Natural killer cell treated with Interleukin-12 subunit alpha and Interleukin-12 subunit beta and Interleukin-15 and Interleukin-18, amount 100 ng/mL, for 72 hours (primary cell): ENCODE measurements at places on chromosomes 2 and 18. TPM values are rescaled to one million over a fixed set of nuclear protein-coding genes. Genes with fewer than 3 reads are reported as not detected.

GRCh38 chr2:229501051-229501794 lies 213.1 kb downstream of the DNER start:
- no peaks in the 10 kb centered on the region for H3K4me1 ChIP-seq
- no peak for DNase-seq
- H3K4me3 ChIP-seq: no peak overlapping the region
- no peaks in the 10 kb centered on the region for H3K36me3 ChIP-seq

DNA sequence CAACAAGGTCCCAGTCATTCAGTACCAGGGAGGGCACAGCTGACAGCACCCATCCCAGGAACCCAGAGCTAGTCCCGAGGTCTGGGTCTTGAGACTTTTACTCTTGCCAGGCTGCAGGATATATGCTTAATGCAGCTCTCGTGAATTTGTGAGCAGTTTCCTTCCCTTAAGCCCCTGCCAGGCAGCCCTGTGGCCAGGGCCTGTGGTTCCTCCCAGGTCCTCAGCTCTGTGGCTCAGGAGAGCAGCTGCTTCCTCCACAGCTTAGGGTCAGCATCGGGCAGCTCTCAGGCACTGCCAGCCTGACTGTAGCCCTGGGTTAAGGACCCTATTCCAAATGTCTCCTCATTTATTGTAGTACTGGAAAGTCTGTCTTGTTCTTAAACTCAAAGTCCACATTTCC lies 1384.8 kb downstream of the RPIA start:
- no peaks in the 10 kb centered on the region for H3K4me1 ChIP-seq
- no peaks in the 10 kb centered on the region for H3K36me3 ChIP-seq
- H3K4me3 ChIP-seq: no peak overlapping the region

Gene TAF1B
- total RNA-seq: 34.4 TPM

DNA sequence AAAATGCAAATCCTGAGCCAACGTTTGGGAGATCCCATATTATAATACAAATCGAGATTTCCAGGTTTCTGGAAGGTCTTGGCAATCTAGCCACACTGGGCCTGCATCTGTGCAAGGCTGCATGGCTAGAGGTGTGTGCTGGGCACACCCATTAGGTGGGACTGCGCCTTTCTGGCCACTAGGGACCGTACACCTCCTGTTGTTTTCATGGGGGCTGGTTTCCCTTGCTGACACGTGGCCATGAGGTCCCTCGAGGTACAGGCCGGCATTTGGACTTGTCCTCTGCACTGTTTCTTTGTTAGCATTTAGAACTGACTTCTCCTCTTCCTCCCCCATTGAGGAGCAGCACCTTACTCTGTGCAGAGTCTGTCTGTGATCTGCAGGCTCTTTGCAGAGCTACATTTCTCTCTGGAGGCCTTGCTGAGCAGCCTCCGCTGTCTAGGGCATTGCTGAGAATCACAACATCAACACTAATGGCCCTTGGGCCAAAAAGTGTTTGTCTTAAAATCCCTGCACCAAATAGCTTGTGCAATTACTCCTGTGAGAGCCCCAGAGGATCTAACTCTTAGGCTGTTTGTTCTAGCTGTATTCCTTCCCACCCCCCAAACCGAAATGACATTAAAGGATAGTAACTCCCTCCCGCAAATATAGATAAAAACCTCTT lies 131.2 kb downstream of the NEDD4L start:
- DNase-seq: no peak
- H3K36me3 ChIP-seq: no peaks in the 10 kb centered on the region

- H3K27me3 ChIP-seq: peaks cover 9% of the 10 kb centered on the region
- no peaks in the 10 kb centered on the region for H3K4me1 ChIP-seq
- no peak overlapping the region for H3K4me3 ChIP-seq
- no peaks in the 10 kb centered on the region for H3K36me3 ChIP-seq
Observed at GRCh38 chr2:238509903-238510302, 83.2 kb downstream of the ASB1 start.

GRCh38 chr2:53508667-53509066 lies 258.9 kb upstream of the CHAC2 start:
- DNase-seq: no peak
- no peaks in the 10 kb centered on the region for H3K4me1 ChIP-seq
- no peaks in the 10 kb centered on the region for H3K27me3 ChIP-seq
- no peak overlapping the region for H3K27ac ChIP-seq

Gene ABHD1
- 0.25 TPM for total RNA-seq

Gene DSG4
- total RNA-seq: not detected

GRCh38 chr18:76350134-76351025 lies 144.7 kb downstream of the ZNF516 start:
- H3K27me3 ChIP-seq: peaks cover 4% of the 10 kb centered on the region
- peaks cover 4% of the 10 kb centered on the region for H3K36me3 ChIP-seq
- H3K27ac ChIP-seq: no peak overlapping the region
- no peak overlapping the region for H3K4me3 ChIP-seq
- peaks cover 10% of the 10 kb centered on the region for H3K4me1 ChIP-seq

DNA sequence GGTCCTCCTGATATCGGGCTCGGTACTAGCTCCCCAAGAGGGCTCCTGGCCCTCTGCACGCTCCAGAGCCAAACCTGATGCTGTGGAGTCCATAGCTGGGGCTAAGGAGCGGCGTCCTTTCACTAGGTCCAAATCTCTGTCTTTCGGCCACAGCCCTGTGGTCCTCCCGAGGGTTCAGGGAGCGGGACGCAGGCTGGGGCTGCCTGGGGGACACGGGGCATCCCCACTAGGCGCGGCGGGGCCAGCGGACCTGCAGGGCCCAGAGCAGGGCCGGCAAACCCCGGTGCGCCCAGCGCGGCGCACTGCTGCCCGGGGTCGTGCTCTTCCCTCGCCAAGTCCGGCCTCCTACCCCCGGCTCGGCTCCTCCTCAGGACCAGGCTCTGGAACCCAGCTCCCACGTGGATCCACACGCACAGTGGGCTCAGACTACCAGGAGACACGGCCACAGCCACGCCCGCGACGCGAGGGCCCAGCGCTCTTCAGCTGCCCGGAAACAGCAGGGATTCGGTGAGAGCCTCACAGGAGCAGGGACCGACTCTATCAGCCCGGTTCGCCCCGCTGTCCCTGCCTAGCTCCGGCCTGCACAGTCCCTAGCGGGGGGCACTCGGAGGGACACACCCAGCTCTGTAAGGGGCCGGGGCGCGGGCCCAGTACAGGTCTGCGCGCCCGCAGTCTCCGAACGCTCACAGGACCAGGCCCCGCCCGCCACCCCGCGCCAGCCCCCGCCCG lies 593 bp downstream of the ZNF514 start:
- H3K36me3 ChIP-seq: peaks cover 15% of the 10 kb centered on the region
- no peaks in the 10 kb centered on the region for H3K4me1 ChIP-seq
- no peak overlapping the region for H3K27ac ChIP-seq
- no peak for DNase-seq

- no peaks in the 10 kb centered on the region for H3K36me3 ChIP-seq
- H3K4me3 ChIP-seq: no peak overlapping the region
- H3K27ac ChIP-seq: no peak overlapping the region
- H3K27me3 ChIP-seq: no peaks in the 10 kb centered on the region
Observed at GRCh38 chr2:197992482-197993133, 188.2 kb downstream of the PLCL1 start.

GRCh38 chr2:109479804-109480203 lies 134.0 kb downstream of the SEPTIN10 start:
- H3K36me3 ChIP-seq: no peaks in the 10 kb centered on the region
- H3K27ac ChIP-seq: no peak overlapping the region
- no peak for DNase-seq

DNA sequence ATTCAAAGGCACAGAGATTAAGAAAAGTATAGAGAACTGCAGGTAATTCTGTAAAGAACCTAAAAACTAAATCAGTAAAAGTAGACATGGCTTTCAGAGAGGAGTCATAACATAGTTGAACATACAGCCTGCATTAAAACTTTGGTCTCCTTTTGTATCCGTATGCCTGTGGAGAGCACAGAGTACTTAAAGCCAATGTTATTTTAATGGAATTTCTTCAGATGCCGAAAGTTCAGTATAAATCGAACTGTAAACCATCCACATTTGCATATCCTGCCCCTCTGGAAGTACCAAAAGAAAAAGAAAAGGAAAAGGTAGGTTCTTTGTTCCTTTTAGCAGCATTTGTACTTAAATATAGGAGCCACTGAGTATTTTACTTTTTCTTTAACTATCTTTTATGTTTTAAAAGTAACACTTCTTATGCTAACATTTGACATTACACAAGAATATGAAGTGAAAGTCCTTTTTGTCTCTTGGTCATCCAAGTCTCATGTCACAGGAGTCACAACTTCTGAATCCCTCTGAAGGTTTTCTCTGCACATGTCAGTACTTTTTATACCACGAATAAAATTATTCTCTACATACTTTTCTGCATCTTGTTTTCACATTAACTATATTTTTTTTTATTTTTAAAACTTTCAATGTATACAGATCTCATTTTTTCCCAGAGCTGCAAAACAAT lies 34.9 kb upstream of the ARMC9 start:
- H3K4me3 ChIP-seq: no peak overlapping the region
- H3K36me3 ChIP-seq: peaks cover 22% of the 10 kb centered on the region
- no peaks in the 10 kb centered on the region for H3K27me3 ChIP-seq
